ENCODE measurements at places on chromosomes 4 and X.

- DNase-seq: peak; percentile 10
Observed at GRCh38 chr4:115918149-115918548, 804.7 kb upstream of the NDST4 start.

GRCh38 chrX:136525738-136526606 is 6.0 kb upstream of the VGLL1 start:
- peak; percentile 7 for DNase-seq

DNA sequence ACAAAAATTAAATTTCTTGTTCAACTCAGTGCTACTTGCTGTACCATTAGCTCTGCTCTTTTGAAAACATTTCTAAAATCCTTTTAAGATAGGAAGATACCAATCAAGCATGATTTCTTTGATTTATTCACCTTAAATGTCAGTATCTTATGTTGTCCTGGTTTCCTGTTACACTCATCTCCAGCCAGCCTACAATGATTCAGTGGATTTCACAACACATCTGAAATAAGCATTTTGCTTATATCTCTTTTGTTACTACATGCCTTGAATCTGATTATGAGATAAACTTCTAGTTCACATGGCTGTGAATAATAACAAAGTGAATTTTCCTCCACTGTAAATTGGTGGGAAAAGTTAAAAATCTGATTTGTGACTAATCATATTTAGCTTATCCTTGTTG is 112.5 kb upstream of the BMP3 start:
- peak; percentile 37 for DNase-seq

GRCh38 chrX:154411981-154412340 is 622 bp downstream of the TAFAZZIN start:
- peak; percentile 45 for DNase-seq

GRCh38 chr4:16289897-16290554 is 63.8 kb upstream of the TAPT1 start:
- DNase-seq: peak; percentile 77

- DNase-seq: peak; percentile 31
Observed at GRCh38 chr4:15043226-15043625, 40.9 kb downstream of the CPEB2 start.

DNA sequence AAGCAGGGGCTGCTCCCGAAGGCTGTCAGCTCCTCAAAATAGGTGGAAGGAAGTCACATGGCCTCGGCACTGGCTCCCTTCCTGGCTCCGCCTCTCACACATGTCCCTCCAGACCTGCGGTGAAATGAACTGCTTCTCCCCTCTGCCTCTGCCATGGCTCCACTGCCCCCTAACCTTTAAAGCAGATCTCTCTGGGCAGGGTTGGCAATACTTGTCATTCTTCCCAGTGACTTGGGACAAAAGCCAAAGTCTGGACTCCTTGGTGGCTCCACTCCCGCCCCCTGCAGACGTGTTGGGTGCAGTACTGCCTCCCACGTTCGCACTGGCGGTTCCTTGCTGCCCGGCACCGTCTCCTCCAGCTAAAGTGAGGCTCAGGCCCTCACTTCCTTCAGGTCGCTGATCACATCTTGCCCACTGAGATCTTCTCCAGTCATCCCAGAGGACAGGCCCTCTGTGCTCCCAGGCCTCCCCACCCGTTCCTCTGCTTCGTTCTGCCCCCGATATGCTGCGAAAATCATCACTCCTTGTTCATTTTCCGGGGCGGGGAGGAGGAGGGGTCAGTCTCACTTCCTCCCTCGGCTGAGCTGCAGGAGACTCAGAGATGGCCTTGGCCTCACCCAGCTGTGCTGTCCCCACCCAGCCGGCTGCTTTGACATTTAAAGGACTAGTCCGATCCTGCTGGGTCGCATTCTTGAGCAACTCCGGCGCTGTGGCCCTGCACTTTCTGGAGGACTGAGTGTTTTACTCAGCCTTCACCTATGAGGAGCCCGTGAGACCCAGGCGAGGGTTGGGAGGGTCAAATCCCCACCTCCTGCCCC is 97.4 kb downstream of the PHKA2 start:
- peak; percentile 81 for DNase-seq

GRCh38 chr4:163672751-163673150 is 178.3 kb downstream of the TMA16 start:
- DNase-seq: no peak

DNA sequence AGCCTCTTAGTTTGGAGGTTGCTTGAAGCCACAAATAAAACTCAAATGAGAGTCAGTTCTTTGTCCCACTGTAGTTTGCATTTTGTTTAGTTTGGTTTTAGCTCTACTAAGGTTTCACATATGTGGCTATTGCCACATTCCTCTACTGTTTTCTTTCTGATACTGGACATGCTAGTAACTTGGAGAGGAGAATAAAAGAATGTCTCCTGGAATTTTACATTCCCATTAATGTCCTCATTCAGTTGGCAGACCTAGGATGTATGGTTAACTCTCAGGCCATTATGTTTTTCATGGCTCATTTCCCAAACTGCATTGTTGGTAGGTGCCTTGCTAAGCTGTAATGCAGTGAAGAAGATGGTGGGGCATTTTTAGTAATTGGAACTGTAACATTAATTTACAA is 29.9 kb downstream of the UPRT start:
- DNase-seq: no peak

DNA sequence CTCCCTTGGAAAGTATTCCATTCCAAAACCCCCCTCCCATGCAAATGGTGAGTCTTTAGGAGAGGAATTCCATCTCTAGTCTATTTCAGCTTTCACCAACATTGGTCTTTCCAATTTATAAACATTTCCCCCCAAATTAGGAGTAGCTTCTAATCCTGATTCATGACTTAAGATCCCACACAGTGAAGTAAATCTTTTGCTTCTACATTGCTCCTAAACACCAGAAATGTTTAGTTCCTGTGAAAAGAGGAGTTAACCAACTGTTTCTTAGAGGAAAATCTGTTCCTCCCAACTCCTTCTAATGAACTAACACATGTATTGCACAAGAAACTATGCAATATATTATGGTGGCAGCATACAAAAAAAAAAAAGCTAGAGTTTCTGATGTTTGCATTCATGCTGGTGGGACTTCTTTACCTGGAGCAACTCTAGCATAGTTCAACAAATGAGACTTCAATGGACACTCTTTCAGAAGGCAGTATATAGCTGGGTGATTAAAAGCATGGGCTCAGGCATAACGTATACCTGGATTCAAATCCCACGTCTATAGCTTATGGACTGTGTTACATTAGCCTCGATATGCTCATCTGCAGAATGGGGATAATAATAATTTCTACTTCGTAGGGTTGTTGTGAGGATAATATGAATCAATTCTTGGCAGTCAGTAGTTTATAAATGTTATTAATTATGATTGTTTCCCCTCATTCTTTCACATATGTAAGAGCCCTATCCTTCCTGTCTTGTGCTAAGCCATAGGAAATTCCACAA is 131.6 kb upstream of the TMEM164 start:
- DNase-seq: no peak

DNA sequence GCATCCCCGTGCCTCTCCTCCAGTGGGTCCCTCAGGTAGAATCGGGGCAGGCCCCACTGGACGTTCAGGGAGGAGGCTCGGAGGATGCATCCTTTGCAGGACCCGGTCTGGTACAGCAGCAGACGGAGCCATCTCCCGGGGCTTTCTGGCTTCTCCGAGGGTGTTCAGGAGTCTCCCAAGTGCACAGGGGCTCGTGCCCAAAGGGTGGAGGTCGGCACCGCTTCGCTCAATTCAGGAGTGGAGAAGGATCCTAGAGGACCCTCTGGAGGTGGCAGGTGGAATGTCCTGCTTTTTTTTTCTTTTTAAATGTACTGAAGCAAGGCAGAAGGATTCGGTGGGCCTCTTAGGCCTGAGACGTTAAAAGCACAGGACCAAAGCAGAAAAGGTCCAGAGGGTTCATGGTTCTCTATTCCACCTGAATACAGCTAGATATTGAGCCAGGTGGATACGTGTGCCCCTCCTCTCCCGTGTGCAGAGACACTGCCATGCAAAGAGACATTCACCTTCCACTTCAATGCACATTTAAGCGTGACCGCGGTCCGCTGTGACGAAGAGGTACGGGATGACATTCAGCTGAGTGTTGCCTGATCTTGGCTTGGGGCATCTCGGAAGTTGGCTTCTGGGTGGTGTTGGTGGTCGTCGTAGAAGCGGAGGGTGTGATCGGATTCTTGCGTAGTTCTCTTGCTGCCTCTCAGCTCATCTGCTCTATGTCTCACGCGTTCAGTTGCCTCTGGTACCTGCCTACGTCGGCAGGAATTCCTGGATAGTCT is 281.2 kb upstream of the AGTR2 start:
- no peak for DNase-seq

DNA sequence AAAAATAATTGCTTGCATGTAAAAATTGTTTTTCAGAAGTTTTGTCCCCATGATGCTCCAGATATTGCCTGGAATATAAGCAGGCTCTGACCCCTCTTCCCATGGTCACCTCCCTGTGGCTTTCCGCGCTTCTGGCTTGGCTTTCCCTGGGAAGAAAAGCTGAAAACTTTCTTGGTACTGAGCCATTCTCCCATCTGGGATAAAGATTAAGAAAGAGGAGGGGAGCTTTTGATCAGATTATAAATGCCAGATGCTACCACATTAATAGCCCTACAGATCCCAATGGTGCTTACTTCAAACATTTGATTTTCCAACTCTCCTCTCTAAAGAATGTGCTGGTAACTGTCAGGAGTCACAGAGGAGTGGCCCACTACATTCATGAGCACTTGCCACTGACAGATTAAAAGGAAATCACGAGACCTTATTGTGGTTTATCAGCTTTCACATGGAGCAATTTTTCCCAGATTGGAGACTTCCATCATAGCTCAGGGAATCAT is 54.4 kb upstream of the GAB1 start:
- DNase-seq: no peak

GRCh38 chrX:155094468-155095061 is 23.3 kb downstream of the BRCC3 start:
- peak; percentile 47 for DNase-seq

DNA sequence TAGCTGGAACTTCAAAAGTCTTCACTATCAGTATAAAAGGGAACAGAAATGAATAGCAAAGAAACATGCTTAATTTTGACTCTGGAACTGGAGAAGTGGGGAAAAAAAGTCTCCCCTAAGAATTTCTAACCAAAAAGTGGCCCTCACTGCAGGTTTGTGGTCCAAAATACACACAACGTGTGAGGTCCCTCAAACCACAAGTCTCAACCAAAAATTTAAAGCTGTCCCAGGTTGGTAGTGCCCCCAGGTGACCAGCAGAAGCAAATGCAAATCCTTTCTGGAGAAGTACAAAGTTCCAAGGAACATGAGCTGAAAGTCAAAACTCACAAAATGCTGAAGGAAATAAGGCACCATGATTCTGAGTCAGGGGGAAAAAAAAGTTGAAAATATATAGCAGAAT is 23.6 kb upstream of the VAMP7 start:
- DNase-seq: peak; percentile 43

GRCh38 chrX:40418146-40418812 is 162.5 kb upstream of the ATP6AP2 start:
- no peak for DNase-seq

- peak; percentile 83 for DNase-seq
Observed at GRCh38 chr4:154399259-154399974, 92.2 kb downstream of the DCHS2 start.

DNA sequence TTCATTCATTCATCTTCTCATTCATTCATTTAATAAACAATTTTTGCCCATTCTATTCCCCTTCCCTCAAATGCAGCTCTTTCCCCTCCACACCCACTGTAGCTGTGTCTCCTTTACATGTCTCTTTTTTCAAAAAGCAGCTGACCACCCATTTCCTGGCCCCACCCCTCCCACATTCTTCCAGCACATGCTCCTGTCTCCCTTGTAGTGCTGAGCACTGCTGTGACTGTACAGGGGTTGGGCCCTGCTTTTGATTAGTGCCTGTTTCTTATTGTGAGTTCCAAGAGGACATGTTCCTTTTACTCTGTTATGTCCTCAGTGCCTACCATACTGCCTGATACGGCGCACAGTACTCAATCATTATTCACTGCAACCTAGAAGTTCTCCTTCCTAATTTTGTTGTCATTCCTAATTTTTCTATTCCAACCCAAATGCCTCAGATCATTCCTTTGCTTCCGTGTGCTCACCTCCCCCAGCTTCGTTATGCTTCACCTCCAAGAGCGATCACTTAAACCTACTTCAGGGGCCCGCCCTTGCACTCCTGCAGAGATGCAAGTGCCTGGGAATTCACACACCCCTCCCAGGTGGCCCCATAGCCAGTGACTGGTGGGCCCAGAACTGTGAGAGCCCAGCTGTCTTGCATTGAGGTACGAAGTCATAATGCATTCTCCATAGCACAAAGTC is 152.2 kb downstream of the STK32B start:
- DNase-seq: no peak

- no peak for DNase-seq
Observed at GRCh38 chr4:118732591-118733330, 47.6 kb downstream of the METTL14 start.

DNA sequence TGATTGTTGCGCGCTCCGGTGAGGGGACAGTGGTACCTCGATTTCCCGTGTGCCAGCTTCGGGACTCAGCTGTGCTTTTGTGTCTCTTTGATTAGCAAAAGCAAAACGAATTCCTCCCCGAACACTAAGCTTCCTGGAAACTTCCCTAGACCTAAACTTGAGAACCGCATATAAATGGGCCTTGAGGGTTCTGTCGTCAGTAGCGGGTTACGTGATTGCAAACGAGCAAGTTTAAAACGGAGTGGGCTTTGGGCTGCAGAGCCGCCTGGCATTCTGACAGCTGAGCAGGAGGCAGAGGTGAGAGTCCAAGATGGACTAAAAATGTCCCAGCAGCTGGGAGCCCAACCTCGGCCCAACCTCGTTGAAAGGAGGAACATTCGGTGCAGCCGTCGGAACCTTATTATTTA is 1.2 kb upstream of the TAPT1 start:
- peak; percentile 71 for DNase-seq

DNA sequence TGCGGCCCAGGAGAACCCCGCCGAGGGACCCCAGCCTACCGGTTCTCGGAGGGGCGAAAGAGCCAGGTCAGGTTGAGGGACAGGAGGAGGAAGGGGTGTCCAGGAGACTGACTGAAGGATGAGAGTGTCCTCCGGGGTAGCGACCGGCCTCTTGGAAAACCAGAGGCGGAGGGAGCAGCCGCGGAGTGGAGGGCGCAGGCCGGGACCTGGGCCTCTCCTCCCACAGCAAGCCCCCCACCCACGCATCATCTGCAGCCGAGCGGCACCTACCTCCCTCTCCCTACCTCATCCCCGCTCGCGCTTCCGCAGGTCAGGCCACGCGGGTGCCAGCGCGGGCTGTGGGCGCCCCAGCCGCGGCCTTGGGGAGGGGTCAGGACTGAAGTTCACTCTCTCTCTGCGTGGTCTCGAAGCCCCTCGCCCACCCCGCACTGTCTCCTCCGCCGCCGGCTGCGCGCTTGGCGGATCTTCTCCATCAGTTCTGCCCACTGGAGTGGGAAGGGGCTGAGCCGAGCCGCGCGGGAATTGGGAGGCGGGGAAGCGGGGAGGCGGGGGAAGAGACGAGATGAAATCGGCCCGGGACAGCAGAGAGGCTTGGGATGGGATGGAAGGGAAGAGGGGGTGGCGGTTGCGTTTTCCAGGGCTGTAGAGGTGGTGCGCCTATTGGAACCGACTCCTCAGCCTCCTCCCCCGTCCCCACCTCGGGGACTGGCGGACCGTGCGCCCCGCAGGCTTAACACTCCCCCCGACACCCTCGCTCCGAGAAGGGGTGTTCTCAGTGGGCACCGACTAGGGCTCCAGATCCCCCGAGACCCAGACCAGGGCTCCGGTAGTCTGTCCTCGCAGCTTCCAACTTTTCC is 1.8 kb downstream of the NLGN4X start:
- DNase-seq: no peak
